ENCODE measurements at places on chromosomes 7 and 10. TPM values are rescaled to one million over a fixed set of nuclear protein-coding genes. Genes with fewer than 3 reads are reported as not detected.

DNA sequence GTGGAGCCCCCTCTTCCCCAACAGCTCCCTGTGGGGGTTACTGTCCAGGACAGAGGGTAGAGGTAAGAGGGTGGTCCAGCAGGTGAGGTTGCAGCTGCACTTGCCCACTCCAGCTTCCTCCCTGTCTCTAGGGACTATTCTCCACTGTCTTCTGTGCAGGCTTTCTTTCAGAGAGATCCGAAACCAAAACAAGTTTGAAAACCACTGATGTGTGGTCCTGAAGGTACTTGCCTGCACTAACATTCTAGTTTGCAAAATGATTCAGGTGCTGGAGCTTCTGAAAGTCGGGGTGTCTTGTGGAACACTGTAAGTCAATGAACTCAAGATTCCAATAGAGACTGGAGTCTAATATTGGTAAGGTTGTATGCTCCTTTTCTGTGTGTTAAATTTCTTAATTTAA is 63.1 kb downstream of the BLNK start:
- no peak for DNase-seq

GRCh38 chr7:24713850-24714675 is 43.2 kb downstream of the GSDME start:
- DNase-seq, result no peak

CTAGE4 gene
- 0.29 TPM for total RNA-seq

CASTOR2 gene
- total RNA-seq, result 10.7 TPM

DNA sequence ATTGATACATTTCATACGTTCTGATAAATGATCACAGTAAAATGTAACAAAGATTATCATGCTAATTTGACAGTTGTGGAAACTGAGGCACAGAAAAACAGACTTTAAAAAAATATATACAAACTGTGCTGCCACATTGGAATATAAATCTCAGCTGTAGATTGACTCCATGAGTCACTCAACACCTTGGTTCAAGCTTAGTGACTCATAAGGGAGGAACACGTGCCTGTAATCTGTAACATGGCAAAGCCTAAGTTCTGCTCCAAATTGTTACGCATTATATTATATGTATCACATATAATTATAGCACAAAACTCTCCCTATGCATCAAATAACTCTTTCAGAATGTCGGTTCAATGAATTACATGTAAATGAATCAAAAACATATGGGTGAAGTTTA is 1047.5 kb downstream of the GATA3 start:
- no peak for DNase-seq

DNA sequence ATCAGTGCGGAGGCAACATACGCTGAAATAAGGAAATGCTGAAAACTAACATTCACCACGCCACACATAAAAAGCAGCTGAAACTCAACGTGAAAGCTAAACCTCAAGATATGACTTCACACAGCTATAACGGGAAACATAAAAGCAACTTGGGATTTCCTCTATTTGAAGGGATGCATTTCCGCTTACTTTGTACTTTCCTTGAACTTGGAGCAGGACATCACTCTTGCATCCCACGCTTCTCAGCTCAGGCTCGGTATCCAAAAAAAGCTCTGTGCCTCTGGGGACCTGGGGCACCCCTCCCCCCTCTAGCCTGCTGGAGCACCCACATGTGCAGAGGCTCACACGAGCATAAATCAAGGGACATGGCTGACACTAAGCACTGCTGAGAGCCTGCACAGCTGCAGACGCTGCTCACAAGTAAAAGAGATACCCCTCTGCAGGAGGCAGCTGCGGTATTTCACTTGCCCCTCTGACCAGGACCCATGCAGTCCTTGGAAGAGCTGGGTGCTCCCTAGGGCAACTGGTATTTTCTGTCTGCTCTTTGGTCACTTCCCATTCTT is 34.2 kb downstream of the PARD3 start:
- no peak for DNase-seq

ANXA7 gene
- total RNA-seq, result 131 TPM

DNA sequence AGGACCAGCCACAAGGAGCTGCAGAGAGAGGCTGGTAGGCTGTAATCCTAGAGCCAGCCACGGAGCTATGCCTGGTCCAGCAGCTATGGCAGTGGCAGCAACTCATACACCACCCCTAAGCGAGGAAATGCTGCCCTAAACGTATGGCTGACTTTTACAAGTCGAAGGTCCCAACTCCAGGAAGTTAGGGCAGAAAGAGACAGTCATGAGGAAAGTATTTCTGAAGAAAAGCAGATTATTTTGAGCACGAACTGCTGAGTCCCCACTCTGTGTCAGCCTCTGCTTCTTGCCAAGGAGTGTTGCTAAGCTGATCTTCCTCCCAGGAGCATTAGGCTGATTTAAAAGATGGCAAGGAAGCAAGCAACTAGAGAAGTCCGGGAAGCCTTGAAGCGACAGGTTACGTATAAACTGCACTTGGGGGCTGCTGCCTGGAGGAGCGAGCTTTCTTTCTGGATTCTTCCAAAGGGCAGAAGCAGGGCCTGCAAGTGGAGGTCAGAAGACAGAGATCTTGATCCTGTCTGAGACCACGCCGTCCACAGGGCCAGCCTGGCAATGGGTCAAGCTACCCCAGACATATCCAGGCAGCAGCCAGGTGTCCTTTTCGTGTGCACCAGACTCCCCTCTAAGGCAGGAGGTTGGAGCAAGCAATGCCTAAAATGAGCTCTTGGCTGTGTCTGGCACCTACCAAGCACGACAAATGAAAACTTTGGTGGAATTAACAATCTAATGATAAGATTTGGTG is 39.4 kb downstream of the PLXNA4 start:
- DNase-seq, result no peak

DNA sequence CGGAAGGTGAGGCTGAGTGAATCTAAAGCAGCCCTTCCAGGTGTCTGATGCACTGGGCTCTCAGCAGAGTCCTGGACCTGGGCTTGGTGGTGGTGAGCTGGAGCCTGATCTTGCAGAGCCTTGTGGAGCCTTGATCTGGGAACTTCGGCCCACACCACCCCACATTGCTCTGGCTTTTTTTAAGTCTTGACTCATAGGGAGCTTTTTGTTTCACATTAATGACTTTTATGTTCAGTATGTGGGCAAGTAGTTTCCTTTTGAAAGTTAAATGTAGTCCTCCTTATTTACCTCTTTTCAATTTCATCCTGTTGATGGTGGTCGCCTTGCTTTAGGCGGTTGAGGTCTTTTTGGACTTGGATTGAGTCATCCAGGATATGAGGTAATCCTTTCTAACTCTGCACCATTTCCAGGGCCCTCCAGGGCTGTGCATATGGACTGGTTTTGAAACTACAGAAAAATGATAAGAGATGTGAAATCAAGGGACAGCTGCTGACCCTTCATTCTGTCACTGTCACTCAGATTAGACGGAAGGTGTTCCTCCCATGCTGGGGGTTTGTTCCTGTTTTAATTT is 2.9 kb upstream of the NRAP start:
- no peak for DNase-seq

GRCh38 chr7:26916336-26916735 is 51.9 kb upstream of the SKAP2 start:
- DNase-seq, result no peak

DNA sequence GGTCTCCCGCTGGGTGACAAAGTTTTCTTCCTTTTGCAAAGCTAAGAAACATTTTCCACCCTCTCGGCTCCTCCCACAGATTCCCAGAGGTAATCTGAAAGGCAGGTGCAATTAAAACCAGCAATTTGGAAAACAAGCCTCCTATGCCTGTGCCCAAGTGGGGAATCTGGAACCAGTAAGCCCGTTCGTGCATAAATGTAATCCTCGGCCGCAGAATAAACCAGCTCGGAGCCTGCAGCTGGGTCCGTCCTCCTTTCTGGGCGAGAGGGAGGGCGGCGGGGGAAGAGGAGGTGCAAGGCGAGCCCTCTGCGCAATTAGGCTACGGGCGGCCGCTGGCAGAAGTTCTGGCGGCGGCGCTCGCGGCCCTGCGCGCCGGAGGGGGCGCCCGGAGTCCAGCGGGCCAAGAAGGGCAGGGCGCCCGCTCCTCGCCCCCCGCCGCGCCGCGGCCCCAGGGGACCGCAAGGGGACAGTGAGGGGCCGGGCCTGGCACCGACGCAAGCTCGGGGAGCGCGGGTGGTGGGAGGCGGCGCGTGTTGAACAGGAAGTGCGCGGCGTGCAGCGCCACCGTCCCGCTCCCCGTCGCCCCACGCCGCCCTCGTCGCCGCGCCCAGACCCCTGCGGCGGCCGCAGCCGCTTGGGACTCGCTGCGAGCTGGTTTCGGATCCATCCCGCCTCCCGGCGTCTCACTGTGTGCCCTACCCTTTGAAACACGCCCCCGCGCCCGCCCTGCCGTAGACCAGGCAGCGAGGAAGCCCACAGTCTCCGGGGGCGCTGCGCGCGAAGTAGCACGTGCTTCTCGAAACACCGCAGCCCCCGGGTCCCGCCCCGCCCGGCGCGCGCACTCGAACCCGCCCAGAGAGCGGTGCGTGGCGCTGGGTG is at the start of gene PRKAG2:
TSS of gene PRKAG2 (minus strand) at position 217 of the 879 bp plus-strand sequence. CDS start 495 bp downstream, outside the sequence.
- peak; percentile 94 for DNase-seq

BTRC gene
- total RNA-seq, result 14.3 TPM

Measured in posterior vena cava (tissue), 2 donors.